ENCODE measurements at places on chromosomes 11 and 22.
A peak's percentile ranks its signal among the peaks of the same experiment; 100 is the strongest.

DNA sequence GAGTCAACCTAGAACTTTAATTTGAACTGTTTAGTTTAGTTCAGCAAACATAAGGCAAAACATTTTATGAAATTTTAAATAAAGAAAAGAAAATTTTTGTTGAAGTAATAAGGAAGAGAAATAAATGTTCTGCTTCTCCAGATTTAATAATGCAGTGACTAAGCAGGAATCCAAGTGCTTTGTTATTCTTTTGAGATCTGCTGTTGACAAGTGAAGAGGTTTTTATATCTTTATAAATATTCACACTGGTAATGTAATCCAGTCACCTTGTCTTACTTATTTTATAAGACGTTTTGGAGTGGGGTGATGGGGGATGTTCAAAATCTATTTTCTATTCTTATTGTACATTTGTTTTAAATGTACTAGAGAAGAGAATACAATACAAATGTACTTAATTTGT, 725.9 kb upstream of the CCDC179 start:
- no peak for DNase-seq

DNA sequence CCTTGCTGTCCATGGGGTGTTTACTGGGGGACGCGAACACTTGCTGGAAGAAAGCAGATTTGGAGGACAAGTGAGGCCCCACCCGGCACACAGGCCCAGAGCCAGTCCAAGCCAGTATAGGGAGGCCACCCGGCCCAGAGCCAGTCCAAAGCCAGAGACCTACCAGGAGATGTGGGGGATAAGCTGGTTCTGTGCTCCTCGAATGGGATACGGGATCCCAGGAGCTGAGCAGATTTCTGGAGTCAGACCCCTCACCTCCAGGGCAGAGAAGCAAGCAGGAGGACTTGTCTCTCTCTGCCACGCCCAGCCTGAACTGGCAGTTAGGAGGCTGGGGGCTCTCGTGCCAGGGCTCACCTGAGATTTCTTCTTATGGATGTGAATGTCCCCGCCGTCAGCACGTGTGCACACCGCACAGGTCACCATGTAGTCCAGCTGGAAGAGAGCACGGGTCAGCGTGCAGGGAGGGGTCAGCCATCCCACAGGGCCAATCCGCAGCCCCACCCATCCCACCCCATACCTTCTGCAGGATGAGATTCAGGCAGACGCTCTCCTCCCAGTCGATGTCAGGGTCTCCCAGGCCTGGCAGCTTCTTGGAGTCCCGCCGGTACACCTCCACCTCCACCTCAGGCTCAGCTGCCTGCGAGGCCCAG, 35.3 kb downstream of the KIAA0930 start:
- DNase-seq = no peak

DNA sequence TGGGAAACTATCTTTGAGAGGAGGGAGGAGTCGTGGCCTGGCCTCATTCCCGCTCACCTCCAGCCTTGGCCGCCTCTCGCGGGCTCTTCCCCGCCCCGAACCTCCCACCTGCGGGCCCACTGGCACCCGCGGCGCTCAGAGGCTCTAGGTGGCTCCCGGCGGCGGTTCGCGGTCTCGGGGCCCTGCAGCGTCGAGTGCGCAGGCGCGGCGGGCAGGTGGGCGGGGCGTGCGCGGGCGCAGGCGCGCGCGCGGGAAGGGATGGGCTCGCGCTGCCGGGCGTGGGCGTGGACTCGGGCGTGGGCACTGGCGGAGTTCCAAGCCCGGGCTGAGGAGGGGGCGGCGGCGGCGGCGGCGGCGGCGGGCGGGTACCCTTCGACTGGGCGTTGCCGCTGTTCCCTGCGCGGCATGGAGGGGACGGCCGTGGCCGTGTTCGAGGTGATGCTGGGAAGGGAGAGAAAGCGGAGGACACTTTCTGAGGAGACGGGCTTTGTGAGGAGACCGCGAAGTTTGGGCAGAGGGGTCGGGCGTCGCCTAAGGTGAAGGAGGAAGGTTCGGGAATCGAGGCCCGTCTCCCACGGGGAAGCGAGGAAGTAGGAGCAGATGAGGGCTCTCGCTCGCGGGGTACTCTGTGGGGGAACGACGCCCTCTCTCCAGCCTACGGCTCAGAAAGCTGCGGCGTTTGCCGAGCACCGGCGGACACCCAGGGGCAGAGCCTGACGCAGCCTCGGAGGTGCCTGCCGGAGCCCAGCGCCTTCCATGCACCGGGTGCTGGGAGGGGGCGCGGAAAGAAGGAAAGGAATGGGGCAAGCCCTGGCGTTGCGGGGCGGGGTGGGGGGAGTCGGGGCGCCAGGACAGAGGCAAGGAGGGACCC, 15.7 kb upstream of the SPTBN2 start:
- DNase-seq = peak; percentile 42

DNA sequence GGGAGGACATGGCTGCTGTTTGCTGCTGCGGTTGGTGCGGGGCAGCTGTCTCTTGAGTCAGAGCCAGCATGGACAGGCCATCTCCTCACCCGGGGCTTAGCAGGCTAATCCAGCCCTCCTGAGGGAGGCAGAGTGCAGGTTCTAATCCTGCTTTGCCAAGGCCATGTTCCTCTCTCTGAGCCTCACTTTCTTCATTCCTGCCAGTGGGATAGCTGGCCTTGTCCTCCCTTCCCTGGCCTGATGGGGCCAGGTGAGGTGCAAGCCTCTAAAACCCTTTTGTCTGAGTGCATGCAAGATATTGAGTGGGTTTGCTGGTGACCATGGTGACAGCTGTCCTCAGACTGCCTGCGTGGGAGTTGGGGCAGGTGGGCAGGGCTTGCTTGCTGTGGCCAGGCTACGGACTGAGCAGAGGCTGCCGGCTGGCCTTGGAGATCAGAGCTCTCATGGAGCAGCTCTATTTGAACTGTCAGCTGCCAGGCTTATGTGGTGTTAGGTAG, 3.6 kb downstream of the USP35 start:
- no peak for DNase-seq

GRCh38 chr11:123434262-123434661, 4.2 kb downstream of the GRAMD1B start:
- no peak for DNase-seq

- no peak for DNase-seq
Observed at GRCh38 chr11:48058064-48058463, 77.7 kb downstream of the PTPRJ start.

DNA sequence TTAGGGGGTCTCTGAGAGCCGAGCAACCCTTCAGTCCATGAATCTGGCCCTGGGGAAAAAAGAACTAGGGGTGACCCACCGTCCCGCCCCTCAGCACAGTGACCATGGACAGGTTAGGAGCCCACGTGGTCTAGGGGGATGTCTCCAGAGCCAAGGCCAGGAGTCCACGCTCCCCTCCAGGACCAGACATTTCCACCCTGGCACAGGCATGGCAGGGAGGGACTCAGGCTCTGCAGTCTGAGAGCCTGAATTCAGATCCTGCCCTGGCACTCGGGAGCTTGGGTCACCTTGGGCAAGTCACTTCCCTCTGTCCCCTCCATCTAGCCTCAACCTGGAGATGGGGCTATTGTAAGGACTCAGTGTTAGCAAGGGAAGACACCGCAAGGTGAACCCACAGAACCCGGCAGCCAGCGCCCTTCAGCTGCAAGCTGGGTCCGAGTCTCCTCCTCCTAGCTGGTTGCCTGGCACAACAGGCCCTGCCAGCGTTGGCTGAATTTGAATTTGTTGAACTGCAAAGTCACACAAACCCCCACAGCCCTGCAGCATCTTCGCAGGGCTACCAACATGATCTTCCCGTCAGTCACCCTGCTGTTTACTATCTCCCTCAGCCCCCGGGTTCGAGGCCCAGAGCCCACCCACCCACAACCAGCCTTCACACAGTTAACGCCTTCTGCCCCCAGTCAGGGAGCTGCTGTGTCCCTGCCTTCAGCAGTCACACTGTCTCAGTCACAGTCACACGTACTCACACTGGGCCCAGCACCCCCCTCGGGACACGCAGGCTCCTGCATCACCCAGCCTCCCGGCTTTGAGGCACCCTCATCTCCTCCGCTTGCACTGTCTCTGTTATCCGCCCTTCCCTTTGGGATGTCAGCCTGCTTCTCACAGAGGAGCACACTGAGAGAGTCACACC, 603 bp upstream of the PDGFB start:
- no peak for DNase-seq

GRCh38 chr22:31332886-31333285, 13.3 kb downstream of the PATZ1 start:
- DNase-seq = no peak

DNA sequence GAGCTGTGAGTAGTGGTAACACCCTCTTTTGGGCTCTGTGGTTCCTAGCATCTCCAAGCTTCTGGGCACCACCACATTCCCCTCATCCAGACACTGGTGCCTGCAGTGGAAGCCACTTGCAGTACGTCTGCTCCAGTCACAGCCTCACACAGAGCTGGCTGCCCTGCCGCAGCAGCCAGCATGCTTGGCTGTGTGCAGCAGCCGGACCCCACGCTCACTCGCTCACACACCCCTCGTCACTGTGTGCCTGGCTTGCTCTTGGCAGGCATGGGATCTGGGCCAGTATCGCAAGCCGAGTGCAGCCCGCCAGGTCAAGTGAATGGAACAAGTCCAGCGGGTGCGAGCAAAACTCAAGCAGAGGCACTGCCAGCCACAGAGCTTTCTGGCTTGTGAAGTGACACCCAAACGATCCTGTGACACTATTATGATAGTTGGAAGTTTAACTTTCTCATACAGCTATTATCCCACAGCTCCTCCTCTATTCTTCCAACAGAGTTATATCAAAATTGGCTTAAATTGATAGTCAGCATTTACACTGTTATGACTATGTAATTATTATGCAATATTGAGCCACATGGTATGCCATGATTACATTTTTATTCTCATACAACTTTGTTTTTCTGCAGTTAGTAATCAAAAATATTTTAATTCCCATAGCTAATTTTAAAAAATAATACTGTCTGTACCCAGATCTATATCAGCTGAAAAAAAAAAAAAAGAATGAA, 89.0 kb downstream of the CCDC73 start:
- DNase-seq = no peak

GRCh38 chr11:72637926-72638325, 36.3 kb downstream of the PDE2A start:
- DNase-seq = no peak

Data from fibroblast of skin of left quadriceps (primary cell).